H4 (cell line): ENCODE measurements at places on chromosomes 1 and 21. TPM values are rescaled to one million over a fixed set of nuclear protein-coding genes. Genes with fewer than 3 reads are reported as not detected.

GRCh38 chr21:31659286-31659535, 282 bp upstream of the SOD1 start:
- no peak for DNase-seq

DNA sequence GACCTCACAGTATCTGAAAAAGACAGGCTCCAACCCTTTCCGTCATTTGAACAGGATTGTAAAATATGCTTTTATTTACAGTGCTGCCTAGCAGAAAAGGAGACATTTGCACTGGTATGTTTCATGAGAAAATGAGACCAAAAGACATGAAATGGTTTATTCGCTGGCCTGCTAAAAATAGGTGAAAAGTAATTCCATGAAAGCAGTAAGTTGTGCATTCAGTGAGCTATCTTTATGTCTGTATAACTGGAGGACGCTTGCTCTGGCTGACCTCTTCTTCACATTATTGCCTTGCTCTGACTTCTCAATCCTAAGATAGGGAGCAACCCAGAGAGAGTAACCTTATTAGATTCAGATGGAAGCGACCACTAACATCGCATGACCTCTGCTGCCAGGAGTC, 38.3 kb downstream of the ODF2L start:
- no peak for DNase-seq

DNA sequence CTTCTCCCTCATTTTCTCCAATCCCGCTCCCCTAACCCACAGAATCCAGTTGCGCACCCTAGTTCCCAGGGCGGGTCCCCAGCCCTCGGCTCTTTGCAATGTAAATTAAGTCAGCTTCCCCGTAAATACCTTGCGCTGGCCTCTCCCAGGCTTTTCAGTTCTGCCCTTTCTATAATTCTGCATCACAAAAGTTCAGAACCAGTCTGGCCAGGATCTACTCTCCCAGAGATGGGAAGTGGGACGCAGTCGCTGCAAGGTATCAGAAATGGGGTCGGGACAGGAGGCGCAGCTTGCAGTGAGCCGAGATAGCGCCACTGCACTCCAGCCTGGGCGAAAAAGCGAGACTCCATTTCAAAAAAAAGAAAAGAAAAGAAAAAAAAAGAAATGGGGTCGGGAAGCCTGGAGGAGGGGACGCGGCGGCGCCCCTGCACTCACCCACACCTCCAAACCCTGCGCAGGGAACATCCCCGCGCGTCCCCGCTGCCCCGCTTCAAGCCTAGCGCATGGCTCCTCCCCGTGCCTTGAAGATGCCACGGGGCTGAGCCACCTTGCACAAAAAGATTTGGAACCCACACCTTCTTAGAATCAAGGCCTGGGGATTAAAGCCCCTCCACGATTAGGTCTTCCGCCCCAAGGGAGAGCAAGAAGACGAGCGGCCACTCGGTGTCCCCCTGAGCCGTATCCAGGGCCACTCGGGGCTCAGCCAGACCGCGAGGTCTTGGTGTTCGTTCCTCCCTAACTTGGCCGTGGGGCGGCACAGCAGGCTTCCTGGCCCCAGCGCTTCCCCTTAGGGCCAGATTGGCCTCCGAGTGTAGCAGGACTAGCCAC, 27.2 kb upstream of the ITLN2 start:
- DNase-seq, result no peak

GRCh38 chr21:34890724-34891612, 158.1 kb downstream of the RUNX1 start:
- no peak for DNase-seq

- DNase-seq, result no peak
These were observed 64.1 kb downstream of the USP24 start for GRCh38 chr1:55150880-55151588.

DNA sequence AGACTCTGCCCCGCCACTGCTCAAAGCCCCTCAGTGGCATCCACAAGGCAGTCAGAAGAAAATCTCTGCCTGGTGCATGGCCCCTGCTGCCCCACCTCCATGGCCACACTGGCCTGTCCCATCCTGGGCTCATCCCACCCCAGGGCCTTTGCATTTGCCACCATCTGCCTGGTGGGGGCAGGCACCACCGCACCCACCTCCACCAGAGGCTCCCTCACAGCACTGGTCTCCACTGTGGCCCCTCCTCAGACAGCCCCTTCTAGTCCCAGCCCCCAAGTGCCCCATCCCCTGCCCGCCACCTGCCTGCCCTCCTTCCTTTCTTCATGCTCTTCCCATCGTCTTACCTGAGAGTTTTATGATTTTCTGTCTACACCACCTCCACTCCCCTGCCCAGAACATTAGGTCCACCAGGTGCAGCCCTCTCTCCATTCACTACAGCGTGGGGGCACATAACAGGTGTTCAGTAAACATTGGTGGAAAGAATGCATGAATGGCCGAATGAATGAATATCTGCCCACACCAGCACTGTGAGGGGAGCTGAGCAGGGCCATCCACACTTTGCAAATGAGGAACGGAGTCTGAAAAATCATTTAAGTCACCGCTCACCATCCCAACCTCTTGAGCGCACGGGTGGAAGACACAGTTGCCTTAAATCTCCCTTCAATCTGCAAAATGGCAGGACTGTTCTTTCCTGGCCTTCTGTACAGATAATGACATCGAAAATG, 2.1 kb downstream of the PRDM15 start:
- no peak for DNase-seq

DNA sequence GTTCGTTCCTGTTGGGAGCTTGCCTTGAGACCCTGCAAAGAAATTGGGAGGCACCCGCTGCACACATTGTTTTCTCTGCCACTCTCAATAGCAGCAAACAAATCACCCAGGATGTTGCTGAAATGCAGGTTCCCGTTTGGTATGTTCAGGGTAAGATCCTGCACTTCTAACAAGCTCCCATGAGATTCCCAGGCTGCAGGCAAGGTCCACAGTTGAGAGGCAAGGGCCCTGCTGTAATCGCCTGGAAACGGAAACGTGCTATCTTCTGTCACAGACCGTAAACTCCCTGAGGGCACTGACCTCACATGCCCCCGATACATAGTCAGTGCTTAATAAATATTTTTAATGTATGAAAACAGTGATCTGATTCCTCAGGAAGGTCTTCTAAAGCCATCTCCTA, 37.8 kb downstream of the XCL1 start:
- no peak for DNase-seq

DNA sequence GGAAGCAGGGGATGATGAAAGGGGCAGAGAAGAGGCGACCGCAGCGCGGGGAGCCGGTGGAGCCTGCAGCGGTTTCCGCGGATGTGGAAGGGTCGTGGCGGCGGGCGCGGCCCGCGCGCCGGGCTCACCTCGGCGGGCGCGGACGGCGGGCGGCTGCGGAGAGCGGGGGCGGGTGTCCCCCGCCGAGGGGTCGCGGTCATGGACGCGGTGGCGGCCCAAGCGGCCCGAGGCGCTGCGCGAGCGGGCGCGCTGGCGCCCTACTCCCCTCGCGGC, 572 bp downstream of the LPGAT1 start:
- DNase-seq, result no peak

DNA sequence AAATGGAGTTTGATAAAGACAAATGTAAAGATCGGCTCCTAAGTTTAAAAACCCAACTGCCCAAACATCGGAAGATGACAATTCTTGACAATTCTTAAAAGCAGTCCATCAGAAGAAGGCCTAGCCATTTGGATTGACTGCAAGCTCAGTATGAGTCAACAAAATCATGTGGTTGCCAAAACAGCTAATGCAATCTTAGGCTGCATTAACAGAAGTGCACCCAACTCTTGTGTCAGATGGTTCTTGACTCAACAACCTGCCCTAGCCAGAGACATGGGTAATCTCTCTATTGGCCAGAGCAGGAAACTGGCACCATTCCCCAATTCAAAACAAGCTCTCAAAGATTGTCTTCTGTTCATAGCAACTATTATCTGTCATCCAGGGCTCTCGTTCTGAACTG, 9.9 kb upstream of the NCF2 start:
- peak; percentile 31 for DNase-seq

Gene FCGR3B
- total RNA-seq, result not detected in 2 replicates

DNA sequence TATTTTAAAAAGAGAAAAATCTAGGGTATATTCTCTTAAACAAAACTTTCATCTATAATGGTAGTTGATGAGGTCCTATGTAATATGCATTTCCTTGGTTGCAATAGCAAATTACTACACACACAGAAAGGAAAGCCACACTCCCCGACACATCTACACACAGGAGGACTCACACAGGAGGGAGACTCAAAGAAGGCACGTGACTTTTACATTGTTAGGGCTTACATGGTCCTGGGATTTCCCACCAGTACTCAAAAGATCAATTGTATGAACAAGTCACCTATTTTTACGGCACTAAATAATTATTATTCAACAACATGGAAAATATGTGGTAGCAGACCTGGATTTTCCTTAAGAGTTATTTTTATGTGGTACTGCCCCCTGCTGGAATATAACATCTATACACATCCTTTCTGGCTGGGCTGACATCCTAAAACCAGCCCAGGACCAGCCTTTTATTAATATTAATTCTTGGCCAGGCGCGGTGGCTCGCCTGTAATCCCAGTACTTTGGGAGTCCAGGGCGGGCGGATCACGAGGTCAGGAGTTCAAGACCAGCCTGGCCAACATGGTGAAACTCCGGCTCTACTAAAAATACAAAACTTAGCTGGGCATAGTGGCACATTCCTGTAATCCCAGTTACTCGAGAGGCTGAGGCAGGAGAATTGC, 33.9 kb upstream of the LGALS8 start:
- peak; percentile 46 for DNase-seq

DNA sequence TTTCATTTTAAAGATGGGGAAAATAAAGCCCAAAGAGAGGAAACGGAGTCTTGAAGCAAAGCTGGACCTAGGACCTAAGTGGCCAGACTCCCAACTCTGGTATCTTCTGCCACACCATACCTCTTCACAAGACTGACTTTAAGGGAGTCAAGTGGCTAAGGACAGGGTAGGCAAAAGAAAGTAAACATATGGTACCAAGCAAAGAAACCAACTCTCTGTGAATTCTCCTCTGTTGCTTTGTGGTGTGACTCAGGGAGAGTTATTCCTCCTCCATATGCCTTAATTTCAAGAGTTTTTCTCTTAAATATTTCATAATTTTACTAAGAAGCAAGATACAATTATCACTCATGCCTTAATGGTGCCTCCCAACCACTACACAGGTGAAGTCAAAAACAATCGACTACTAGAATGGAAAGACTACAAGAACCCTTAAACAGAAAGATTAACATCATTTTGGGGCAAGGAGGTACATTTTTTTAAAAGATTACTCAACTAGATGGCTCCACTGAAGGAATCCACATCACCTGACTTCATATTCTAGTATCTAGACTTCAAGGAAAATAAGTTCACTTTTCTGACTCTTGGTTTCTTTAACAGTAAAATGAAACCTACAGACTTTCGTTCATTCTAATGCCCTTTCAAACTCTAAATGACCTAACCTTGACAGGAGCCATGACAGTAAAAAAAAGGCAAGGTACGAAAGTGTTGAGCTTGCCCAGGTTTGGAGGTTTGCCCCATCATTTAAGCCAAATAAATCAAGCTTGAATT, 44.2 kb downstream of the LUZP1 start:
- DNase-seq, result no peak

- no peak for DNase-seq
These were observed 472.9 kb downstream of the MATN1 start for GRCh38 chr1:30250338-30250983.

Gene CLCA4
- not detected in 2 replicates for total RNA-seq

DNA sequence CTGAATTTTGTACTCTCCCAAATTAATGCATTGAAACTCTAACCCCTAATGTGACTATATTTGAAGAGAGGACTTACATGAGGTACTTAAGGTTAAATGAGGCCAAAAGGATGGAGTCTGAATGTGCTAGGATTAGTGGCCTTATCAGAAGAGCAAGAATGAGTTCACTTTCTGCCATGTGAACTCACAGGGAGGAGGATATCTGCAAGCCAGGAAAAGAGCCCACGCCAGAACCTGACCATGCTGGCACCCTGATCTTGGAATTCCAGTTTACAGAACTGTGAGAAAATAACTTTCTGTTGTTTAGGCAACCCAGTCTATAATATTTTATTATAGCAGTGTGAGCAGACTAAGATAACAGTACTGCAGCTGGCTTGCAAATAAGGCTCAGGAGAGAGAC, 12.2 kb upstream of the FASLG start:
- no peak for DNase-seq

Gene CHIA
- total RNA-seq, result not detected in 2 replicates

Gene OLIG2
- 1.5 and 1.7 TPM in 2 replicates for total RNA-seq

GRCh38 chr1:223780949-223781348, 64.8 kb downstream of the TP53BP2 start:
- DNase-seq, result no peak

Gene C1QB
- total RNA-seq, result not detected in 2 replicates

Gene PIK3R3
- total RNA-seq, result 14.9 and 16.4 TPM in 2 replicates

Gene S100A14
- total RNA-seq, result not detected in 2 replicates

Gene CD101
- total RNA-seq, result 0.12 and 0.62 TPM in 2 replicates

GRCh38 chr21:32599091-32599490, 13.1 kb downstream of the CFAP298 start:
- DNase-seq, result no peak

DNA sequence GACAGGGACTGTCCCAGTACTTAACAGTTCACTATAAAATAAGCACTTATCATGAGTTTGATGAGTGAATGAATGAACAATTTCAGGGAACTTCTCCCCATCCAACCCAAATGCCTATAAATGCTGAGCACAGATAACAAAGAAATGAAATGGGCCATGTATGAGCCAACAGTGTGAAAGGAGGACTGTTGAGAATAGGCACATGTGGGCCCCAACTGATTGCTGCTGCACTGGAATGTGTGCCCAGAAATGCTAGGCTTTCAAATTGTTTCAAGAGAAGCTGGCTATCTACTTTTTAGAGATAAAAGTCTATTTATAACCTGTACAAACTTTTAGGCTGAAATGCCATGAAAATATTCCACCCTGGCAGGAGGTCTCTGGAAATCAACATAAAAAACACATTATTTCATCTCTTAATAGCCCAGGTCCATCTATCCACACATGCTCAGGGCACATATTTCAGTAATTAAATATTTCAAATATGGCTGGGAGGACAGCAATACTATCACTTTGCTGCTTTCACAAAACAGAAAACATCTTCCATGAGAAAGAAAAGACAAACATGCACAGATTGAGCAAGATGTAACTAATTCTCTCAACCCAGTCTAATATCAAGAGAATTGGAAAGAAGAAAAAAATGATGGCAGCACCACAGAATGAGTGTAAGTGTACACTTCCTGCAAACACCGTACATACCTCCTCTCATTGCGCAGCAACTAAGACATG, 49.8 kb downstream of the COLGALT2 start:
- DNase-seq, result no peak

- no peak for DNase-seq
These were observed 6.2 kb downstream of the FBXO2 start for GRCh38 chr1:11648039-11648438.

Gene FCRL5
- total RNA-seq, result not detected in 2 replicates

GRCh38 chr1:69711190-69711930, 143.6 kb downstream of the LRRC7 start:
- DNase-seq, result no peak

GRCh38 chr1:240999826-241000225, 357.2 kb downstream of the RGS7 start:
- DNase-seq, result no peak

- DNase-seq, result peak; percentile 16
These were observed 249.2 kb downstream of the SLC45A1 start for GRCh38 chr1:8567146-8567545.

Gene PTPRU
- 16.2 and 18.3 TPM in 2 replicates for total RNA-seq

GRCh38 chr1:79079770-79080169, 73.2 kb upstream of the ADGRL4 start:
- peak; percentile 79 for DNase-seq

Gene BNIPL
- 0.10 TPM in 1 of 2 replicates, not detected in the other for total RNA-seq

- DNase-seq, result no peak
These were observed 63.2 kb downstream of the CD58 start for GRCh38 chr1:116507631-116508030.
